Esophagus muscularis mucosa (tissue), 4 donors: ENCODE measurements at places on chromosomes 7 and 10. TPM values are rescaled to one million over a fixed set of nuclear protein-coding genes. Genes with fewer than 3 reads are reported as not detected.

Gene CALCR
- total RNA-seq: not detected

Gene ABCB4
- total RNA-seq: 1.4 TPM

Gene FAM24B
- total RNA-seq: 3.1 TPM

Gene MKI67
- total RNA-seq: 0.17 TPM

Gene BAZ1B
- total RNA-seq: 55.3 TPM
